ELR (cell line): ENCODE measurements at places on chromosomes 2 and 18.
A peak's percentile ranks its signal among the peaks of the same experiment; 100 is the strongest.

GRCh38 chr2:63840081-63840784, 1.5 kb upstream of the UGP2 start:
- DNase-seq = no peak

DNA sequence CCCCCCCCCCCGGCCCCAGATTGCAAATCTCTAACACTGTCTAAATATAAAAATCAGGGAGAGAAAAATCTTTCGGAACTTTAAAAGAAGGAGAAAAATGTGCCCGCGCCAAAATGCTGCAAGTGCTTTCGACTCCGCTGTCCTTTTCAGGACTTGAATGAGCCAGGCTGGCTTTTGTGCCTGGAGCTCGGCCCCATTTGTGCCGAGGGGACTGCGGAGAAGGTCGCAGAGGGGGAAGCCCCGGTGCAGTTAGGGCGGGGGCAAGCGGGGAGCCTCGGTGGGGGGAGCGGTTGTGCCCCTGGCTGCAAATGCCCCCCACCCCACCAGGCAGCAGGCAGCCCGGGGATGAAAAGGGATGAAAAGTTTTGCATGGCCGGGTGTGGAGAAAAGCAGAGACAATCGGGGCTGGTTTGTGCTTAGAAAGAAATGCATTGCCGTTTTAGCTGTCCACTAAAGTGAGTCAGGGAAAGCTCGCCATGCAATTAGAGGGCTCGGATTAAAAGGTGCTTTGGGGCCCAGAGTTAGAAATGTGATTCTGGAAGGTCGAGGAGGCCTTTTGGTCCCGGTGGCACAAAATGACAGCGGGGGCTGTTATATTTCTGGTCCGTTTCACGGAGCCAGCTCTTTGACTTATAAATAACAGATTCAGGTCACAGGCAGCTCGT, 1.6 kb downstream of the INHBB start:
- DNase-seq = peak; percentile 29

DNA sequence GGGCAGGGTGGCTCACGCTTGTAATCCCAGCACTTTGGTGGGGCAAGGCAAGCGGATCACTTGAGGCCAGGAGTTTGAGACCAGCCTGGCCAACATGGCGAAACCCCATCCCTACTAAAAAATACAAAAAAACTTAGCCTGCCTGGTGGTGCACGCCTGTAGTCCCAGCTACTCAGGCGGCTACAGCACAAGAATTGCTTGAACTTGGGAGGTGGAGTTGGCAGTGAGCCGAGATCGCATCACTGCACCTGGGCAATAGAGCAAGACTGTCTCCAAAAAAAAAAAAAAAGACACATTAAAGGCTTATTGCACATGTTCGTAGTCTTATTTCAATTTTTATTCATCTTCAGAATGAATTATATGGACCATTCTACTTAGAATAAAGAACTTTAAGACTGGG, 110.2 kb downstream of the BMPR2 start:
- DNase-seq = no peak

GRCh38 chr2:215974700-215975429, 38.5 kb downstream of the MREG start:
- DNase-seq = no peak

GRCh38 chr2:207143215-207144172, 22.3 kb downstream of the KLF7 start:
- DNase-seq = no peak
